ENCODE measurements at places on chromosomes 1 and 21.

- no peak for DNase-seq
Observed at GRCh38 chr1:31423418-31423947, 10.5 kb downstream of the SERINC2 start.

- no peak for DNase-seq
Observed at GRCh38 chr1:51349862-51350261, 19.5 kb upstream of the TTC39A start.

DNA sequence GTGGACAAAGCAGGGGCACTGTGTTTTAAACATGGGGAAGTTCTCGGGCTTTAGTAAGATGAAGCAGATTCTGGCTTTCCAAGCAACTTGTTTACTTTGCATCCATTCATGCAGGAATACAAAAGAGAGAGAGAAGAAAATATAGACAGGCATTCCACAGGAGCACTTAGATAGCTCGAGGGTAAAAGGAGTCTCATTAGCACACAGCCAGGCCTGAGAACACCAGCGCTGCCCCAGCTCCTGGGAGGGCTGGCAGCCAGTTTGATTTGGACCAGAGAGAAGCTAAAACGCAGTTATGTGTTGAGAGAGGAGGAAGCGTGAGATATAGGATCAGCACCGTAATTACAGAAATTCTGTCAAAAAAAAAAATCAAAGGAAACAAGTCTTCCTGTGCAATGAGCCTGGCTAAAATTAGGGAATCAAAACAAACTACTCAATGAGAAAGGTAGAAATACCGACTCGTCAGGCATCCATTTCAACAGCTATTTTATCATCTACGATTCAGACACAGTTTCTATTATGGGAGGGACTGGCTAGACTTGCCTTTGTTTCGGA lies 68.2 kb downstream of the CLSTN1 start:
- no peak for DNase-seq

- no peak for DNase-seq
Observed at GRCh38 chr1:237471956-237472355, 418.8 kb downstream of the ZP4 start.

DNA sequence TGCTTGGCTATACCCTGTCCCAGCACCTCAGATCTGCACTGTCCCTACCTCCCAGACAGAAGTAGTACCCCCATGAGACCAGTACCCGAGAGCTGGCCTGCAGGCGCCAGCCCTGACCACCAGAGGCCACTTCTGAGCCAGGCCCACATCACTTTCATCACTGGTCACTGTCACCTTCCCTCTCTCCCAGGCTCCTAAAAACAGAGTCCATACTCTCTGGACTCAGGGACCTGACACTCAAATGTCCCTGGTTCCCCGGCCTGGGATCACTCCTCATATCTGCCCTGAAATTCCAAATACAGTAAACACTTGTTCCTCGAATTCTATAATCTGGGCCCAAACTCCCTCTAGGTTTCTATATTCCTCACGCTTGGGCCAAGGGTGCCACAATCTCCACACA lies 18.7 kb downstream of the TMEM53 start:
- DNase-seq: no peak
